ENCODE measurements at places on chromosomes 5 and 9. TPM values are rescaled to one million over a fixed set of nuclear protein-coding genes. Genes with fewer than 3 reads are reported as not detected.
A peak's percentile ranks its signal among the peaks of the same experiment; 100 is the strongest.

- no peak for DNase-seq
These were observed 53.7 kb upstream of the GDNF start for GRCh38 chr5:37893434-37894134.

DNA sequence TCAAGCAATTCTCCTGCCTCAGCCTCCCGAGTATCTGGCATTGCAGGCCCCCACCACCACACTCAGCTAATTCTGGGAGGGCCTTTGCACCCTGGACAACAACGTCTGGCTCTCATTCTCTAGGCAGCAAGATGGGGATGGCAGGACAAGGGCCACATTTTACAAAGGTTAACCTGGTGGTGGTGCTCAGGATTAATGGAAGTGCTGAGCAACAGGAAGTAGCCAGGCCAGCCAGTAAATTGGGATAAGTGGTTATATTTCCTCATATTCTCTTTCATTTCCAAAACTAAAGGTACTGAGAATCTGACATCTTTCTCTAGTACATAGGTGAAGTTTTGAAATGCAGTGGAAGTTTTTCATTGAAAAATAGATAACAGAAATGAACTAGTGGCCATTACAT lies 24.7 kb upstream of the ASPN start:
- no peak for DNase-seq

- no peak for DNase-seq
These were observed 306.6 kb downstream of the FBXL7 start for GRCh38 chr5:15806613-15807012.

Gene ENDOG
- total RNA-seq: 75.3 TPM

DNA sequence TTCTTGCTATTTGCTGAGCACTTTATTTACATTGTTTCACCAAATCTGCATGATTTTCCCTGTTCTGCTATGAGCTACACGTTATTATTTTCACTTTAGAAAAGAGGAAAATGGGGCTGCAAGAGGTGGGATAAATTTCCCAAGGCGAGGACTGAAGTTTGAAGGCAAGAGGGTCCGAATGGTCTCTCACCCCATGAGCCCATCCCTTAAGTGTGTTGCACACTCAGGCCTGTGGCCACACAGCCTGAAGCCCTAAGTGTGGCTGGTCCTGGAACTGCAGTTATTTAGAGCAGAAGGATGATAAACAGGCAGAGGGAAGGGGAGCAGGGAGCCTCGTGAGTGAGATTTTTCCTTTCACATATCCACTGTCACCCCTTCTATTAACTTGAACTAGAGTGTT lies 7.8 kb downstream of the PDE8B start:
- no peak for DNase-seq

GRCh38 chr9:76887003-76887821 lies 18.7 kb downstream of the PRUNE2 start:
- no peak for DNase-seq

DNA sequence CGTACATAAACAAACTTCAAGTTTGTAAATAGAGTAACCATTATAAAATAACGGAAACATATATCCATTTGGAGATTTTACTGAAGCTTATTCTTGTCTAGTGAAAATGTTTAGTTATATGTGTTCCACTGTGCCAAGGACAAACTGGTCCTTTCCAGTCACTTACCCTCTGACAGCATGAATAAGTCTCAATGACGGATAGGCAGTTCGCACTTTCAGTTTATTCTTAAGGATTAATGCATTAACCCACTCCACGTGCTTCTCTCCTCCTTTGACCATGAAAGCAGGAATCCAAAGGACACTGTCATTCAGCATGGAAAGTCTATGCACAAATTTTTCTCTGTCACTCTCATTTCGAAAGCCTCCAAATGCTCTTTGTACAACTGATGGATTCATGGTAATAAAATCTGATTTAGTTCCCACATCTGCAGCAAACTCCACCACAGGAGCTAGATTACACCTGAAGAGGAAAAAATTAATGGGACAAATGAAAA lies 47.1 kb downstream of the ST8SIA4 start:
- no peak for DNase-seq

GRCh38 chr5:24621792-24622191 lies 23.0 kb downstream of the CDH10 start:
- DNase-seq: peak; percentile 15

DNA sequence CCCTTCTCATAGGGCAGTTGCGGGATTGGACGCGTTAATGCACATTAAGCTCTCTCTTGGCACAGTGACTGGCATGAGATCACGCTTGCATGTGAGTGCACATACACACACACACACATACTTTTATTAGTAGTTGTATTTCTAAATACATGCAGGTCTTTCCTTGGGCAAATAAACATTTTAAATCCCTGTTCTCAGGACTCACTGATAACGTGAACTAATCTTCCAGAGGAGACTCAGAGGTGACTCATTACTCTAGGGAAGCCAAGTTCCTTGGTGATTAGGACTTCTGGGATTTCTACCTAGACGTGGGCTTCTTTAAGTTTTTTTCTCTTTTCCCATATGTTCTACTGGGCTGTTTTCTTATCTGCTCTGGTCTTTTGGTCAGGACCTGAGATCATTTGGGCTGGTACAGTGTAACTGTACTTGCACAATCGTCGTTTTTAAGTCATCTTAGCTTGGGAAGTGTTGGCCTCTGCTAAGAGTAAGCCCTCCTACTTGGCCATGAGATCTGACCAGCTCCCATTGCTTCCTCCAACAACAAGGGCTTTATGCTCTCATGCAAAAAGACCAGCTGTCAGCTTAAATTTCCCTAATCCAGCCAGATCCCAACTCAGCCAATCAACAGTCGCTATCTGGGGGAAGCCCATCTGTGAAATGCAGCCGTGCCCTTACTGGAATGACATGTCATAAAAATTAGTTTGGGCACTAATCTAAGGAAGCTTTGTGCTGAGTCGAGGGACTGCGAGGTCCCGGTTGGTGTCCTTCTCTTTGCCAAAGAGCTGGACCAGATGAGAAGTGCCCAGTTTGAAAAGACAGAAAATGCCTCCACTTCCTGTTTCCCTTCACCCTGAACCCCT lies 176.4 kb upstream of the ANKRD55 start:
- DNase-seq: no peak

Gene CDC20B
- not detected for total RNA-seq

Gene TMEM215
- total RNA-seq: not detected

GRCh38 chr9:72363236-72363635 lies 1.8 kb downstream of the ZFAND5 start:
- DNase-seq: no peak

Gene SLC36A2
- total RNA-seq: 0.16 TPM

Data from left ventricle myocardium inferior (tissue), 1 donor.